Kidney capillary endothelial cell (primary cell): ENCODE measurements at places on chromosomes 1 and 21.
A peak's percentile ranks its signal among the peaks of the same experiment; 100 is the strongest.

GRCh38 chr1:20443703-20444586 is 42.1 kb downstream of the CAMK2N1 start:
- no peak for DNase-seq

DNA sequence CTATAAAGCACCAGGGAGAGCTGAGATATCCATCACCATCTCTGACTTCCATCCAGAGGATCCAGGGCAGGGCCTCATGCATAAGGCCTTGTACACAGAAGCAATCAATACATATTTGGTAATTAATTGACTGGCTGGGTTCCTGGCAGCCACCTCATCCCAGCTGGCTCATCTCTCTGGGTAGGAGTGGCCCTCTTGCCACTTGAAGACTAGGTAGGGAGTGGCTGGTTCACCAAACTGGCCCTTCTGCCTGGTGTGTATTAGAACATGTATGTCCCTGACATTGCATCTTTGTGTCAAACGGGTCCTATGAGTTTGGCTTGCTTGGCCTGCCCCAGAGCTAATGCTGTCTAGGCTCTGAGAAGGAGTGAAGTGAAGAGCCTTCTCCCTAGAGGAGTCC is 11.8 kb downstream of the NUAK2 start:
- DNase-seq = no peak

- DNase-seq = no peak
These were observed 73.6 kb downstream of the SMYD2 start for GRCh38 chr1:214354440-214355148.

GRCh38 chr1:87084244-87084836 is 169.9 kb downstream of the HS2ST1 start:
- DNase-seq = peak; percentile 54

GRCh38 chr21:46193829-46194373 is 9.6 kb upstream of the SPATC1L start:
- no peak for DNase-seq

DNA sequence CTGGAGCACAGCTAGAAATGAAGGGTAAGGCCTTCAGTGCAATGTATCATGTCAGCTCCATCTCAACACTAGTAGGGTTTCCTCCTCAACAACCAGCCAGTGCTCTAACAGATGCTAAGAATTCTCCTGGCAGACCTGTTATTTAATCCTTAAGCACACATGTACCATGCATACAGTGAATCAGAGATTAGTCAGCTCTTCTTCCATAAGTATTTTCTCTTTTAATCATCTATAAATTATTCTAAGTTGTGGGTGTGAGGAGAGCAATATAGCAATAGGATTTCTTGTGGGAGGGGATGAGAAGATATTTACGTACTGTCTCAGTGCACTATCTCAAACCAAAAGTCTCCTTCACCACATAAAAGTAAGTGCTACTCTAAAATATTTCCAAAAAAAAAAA is 95.3 kb downstream of the COP1 start:
- no peak for DNase-seq

GRCh38 chr1:41318135-41318534 is 43.1 kb upstream of the FOXO6 start:
- no peak for DNase-seq

DNA sequence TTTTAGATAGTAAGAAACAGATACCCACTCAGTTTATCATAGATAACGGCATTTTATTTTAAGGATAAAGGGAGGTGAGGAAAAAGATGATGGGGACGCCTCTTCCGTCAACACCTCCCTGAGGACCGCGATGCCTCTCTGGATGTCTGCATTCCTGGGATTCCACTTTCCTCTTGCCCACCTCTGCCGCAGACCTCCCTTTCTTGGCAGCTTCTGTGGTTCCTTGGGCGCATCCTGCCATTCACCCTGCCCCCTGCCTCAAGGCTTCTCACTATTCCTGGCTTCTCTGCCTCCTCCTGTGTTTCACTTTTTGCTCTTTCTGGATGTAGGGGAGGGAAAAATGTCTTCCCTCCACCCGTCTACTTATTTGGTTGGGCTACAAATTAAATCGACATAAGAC is 19.9 kb downstream of the HUNK start:
- DNase-seq = no peak

- no peak for DNase-seq
These were observed 651.3 kb downstream of the PTPRC start for GRCh38 chr1:199290186-199290585.

GRCh38 chr1:225476538-225476988 is 48.7 kb upstream of the LBR start:
- no peak for DNase-seq
